ELF-1 (cell line): ENCODE measurements at places on chromosomes 5 and 9.

GRCh38 chr9:489198-490197 is 274.8 kb downstream of the DOCK8 start:
- no peak for DNase-seq

GRCh38 chr9:72790989-72791388 is 161.9 kb downstream of the ALDH1A1 start:
- DNase-seq: no peak

- peak; percentile 43 for DNase-seq
Measured at GRCh38 chr5:78540335-78541085, 108.1 kb downstream of the LHFPL2 start.

- DNase-seq: no peak
Measured at GRCh38 chr9:8070779-8071444, 271.3 kb upstream of the DMAC1 start.

GRCh38 chr5:62309107-62309506 is 3.1 kb downstream of the KIF2A start:
- no peak for DNase-seq

GRCh38 chr5:151480384-151481293 is 33.2 kb downstream of the SLC36A1 start:
- peak; percentile 18 for DNase-seq

GRCh38 chr5:79746642-79747569 is 57.3 kb downstream of the CMYA5 start:
- DNase-seq: no peak

DNA sequence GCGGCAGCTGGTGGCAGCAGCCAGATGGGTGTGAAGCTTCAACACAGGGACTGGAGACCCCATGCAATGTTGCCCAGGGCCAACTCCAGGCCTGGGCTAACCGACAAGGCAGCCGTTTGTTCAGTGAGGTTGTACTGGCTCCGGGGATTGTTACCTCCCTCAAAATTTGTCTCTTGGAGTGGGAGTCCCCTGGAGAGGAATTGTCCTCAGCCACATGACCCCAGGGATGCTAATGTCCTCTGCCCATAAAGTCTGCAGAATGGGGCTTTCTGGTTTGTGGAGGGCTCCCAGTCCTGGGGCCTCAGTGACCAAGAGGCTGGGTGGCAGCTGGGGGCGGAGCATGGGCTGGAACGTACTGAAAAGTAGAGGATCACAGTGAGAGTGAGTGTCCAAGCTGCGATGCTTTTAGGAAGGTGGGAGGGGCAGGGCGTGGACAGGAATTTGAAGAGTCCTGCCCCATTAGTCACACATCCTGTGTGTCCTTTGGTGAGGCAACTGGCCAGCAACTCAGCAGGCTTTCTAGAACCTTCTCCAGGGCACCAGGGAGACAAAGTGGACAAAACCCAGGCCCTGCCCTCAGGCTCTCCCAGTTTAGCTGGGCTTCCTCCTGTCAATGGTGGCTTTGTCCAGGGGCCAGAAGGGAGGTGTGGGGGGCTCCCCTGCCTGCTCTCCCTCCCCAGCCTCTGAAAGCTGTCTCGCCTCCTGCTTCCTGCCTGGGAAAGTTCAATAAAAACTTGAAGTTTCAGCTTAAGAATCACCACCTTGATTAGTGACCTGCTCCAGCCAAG is 114.0 kb downstream of the NSG2 start:
- peak; percentile 78 for DNase-seq

DNA sequence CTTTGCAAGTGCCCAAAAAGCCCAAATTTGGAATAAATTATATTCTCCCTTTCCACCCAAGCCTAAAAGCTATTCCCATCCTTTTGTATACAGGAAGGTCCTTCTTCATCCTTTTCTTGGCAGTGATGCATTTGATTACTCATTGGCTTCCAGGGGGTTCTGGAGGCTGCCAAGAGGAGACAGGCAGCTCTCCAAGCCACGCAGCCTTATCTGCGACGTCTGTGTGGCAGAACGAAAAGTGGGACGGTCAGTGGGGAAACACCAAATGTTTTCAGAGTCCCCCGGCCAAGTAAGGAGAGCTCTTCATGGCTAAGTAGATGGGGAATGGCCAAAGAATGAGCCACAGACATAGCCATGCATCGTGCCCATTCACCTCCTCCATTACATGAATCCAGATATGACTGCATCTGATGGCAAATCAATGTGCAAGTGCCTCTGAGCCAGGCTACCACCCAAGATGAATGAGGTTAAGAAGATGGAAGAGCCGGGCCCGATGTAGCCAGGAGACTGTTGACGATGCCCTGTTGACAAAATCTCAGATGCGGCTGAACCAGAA is 12.1 kb downstream of the ADAM19 start:
- DNase-seq: no peak

DNA sequence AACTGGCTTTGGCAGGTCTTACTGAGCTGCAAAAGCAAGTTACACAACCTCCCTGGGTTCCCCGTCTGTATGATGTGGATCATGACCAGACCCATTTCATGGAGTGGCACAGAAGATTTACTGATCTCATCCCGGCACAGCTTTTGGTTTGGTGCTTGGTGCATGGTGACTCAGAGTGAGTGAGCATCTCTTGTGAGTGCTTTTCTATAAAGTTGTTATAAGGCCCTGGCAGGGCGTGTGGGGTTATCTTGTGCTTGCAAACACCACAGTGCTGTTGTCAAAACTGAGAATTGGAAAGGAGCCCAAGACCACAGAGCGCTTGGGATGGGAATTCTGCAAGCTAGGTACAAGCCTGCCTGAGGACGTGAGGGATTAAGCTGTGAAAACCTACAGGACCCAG is 425.2 kb downstream of the GADD45G start:
- DNase-seq: no peak

GRCh38 chr5:36640949-36641348 is 34.5 kb downstream of the SLC1A3 start:
- no peak for DNase-seq

DNA sequence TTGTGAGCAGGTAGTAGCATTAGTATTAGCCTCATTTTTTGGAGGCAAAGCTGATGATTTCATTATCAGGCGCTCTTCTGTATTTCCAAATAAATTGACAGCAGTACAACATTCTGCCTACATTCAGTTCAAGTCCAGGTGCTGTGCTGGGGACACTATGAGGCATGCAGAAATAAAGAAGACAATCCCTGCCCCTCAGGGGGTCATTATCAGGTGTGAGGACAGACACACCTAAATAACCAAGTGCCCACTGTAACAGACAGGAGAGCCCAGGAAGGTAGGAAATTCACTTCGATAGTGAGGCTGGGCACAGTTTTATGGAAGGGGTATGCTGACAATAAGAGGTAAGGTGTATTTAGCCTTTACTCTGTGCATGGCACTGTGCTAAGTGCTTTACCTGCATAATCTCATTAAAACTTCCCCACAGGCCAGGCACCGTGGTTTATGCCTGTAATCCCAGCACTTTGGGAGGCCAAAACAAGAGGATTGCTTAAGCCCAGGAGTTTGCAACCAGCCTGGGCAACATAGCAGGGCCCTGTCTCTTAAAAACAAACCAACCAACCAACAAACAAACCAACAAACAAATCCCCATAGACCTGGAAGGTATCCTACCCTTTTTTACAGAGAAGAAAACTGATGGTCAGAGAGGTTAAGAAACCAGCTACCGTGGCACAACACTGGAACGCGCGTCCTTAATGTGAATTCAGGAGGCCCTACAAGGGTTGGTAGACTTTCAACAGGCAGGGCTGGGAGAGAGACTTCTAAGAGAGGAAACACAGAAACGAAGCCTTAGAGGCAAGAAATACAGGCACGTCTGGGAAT is 17.5 kb upstream of the GPX3 start:
- DNase-seq: no peak

- DNase-seq: peak; percentile 84
Measured at GRCh38 chr9:122099271-122099869, 6.3 kb upstream of the TTLL11 start.

GRCh38 chr9:108271236-108271635 is 584.5 kb downstream of the ACTL7B start:
- DNase-seq: no peak
